Stimulated activated CD8-positive, alpha-beta memory T cell treated with anti-CD3 and anti-CD28 coated beads, Interleukin-4, amount 100 ng/mL, for 48 hours (primary cell): ENCODE measurements at places on chromosomes 7 and 10.

- DNase-seq = no peak
Measured at GRCh38 chr7:131424219-131424822, 96.6 kb downstream of the MKLN1 start.

GRCh38 chr7:111633878-111634277 lies 71.6 kb upstream of the IMMP2L start:
- no peak for DNase-seq

GRCh38 chr10:79138449-79139123 lies 69.8 kb downstream of the ZMIZ1 start:
- DNase-seq = no peak

DNA sequence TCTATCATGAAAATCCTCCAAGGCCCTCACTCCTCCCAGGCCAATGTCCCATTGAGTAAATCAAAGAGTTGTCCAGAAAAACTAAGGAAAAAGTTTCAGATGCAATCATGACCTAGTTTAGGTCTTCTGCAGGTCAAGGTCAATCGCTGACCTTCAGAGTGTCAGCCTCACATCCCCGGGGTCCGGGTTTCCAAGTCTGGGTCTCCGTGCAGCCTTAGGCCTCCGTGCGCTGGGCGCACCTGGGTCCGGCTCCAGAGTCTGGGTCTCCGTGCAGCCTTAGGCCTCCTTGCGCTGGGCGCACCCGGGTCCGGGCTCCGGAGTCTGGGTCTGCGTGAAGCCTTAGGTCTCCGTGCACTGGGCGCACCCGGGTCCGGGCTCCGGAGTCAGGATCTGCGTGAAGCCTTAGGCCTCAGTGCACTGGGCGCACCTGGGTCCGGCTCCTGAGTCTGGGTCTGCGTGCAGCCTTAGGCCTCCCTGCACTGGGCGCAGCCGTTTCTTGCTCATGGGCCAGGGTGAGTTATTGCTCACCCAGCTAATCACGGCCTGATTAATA lies 236.2 kb downstream of the TCERG1L start:
- DNase-seq = no peak

DNA sequence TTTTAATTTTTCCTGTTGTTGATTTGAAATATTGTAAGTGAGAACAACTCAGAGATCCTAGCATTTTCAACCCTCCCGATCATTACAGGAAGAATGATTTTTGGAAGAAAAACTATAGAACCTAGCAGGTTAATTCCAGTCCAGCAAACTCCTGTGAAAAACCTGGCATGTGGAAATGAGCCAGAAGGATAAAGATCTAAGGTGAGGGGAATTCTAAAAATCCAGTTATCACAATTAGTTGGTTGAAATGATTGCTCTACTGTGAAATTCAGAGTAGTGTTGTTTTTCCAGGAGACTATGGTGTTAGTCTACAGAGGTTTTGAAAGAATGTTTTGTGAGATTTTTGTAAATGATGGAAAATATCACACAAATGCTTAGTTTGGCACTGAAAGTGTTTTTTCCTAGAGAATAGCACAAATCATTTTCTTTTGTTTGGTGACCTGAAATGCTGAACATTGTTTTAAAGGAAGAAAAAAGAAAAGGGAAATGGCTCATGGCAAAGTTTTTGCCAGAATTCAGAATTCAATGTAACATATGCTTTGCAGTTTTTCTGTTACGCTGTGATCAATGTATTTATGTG lies 152.4 kb upstream of the SLC26A5 start:
- no peak for DNase-seq

DNA sequence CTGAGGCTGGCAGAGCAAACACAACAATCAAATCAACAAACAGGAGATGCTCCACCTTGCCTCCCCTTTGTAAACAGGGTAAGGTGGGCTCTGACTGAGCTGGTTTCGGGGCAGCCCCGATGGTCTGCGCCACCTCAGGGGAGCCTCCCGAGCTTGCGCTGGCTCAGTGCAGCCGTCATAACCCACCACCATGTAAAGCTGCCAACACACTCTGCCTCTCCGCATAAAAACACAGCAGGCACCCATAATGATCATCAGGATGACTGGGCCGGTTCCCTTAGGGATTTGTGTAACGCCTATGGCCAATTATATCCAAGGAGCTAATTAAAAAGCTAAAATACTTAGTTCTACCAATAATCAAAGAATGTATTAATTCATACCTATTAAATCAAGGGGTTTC lies 124.5 kb downstream of the PRPF18 start:
- DNase-seq = no peak

- no peak for DNase-seq
Measured at GRCh38 chr10:26374426-26374825, 63.7 kb upstream of the APBB1IP start.

GRCh38 chr10:59465088-59465487 lies 102.7 kb upstream of the FAM13C start:
- DNase-seq = no peak

DNA sequence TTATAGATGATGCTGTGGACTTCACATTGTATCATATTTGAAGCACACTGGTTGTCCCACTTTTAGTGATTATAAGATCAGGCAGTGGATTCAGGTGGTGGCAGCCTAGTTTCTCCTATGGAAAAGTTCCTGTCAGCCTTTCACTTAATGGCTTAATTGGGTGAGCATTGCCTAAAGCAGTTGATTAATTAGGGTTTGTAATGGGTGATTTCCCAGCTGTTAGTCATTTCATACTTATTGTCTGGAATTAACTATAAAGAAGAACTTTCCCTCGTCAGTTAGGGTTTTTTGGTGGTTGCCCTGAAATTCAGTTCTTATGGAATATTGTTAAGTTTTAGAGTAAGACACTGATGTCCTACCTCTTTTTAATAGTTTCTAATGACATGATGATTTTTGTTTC lies 78.8 kb downstream of the SLC25A40 start:
- DNase-seq = no peak

DNA sequence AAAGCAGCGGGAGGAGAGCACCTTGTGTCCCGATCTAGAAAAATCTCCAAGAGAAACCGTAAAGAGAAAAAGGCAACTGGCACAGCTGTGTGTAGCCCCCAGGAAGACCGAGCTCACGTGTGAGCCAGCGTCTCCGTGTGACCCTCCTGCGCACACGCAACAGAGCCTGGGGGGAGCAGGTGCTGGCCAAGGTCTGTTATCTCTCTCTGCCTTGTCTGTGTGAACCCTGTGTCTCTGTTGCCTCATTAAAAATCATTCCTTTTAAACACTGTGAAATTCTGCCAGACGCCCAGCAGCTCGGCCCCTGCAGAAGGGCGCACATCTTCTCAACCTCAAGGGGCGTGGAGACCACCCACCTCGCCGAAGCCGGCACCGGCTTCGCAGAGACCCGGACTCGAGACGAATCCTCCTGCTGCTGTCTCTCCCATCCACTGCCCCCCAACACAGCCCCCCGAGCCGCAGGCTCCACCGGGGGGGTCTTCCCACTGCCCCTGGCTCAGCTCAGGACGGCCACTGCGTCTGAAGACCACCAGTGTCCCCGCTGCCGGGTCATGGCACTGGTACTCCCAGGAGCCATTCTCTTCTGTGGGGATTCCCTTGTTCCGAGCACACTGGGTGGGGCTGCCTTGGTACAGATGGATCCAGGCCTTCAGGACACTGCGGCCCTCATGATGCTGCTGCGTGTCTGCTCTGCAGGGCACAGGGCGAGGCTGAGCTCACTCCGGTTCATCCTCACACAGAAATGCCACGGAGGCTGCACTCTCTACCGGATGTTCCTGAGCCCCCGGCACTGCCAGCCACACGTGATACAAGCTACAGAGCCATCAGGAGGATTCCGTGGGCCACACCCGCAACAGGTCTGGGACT lies 94.3 kb upstream of the DNAAF5 start:
- no peak for DNase-seq

DNA sequence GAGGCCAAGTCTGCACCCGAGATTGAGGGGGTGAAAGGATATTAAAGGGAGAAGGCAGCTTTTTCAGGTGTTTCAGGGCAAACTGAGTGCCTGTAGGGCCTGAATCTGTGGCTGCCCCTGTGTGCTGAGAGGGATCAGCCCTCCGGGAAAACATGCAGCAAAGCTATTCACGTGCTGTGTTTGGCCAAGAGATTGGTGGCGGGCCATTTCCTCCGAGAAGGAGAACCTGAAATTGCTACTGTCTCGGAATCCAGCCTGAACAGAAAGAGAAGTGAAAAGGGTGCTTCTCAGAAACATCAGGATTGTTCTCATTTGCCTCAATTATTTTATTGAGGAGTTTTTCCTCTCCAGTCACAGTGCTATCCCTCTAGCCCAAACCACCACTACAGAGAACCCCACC lies 16.0 kb downstream of the GIMAP5 start:
- DNase-seq = no peak

GRCh38 chr7:17153536-17153935 lies 144.9 kb upstream of the AHR start:
- no peak for DNase-seq

DNA sequence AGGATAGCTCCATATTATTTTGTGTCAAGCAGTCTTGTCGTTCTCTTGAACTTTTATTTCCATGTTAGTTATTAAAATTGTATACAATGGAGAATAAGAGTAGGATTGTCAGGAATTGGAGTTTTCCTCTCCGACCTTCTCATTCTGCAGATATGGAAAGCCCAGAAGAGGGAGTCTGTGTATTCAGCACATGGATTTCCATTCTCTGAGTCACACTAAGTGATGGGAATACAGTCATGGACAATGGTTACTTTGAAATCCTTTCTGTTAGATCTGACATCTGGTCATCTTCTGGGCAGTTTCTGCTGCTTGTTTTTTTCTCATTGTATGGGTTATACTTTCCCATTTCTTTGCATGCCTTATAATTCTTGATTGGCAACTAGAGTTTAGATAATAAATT lies 5.0 kb upstream of the TASOR2 start:
- DNase-seq = no peak

GRCh38 chr10:16910793-16911164 lies 93.6 kb upstream of the RSU1 start:
- no peak for DNase-seq

- DNase-seq = no peak
Measured at GRCh38 chr7:120806669-120807068, 51.3 kb downstream of the TSPAN12 start.

- no peak for DNase-seq
Measured at GRCh38 chr7:139973101-139974050, 89.4 kb downstream of the PARP12 start.
